Transverse colon (tissue), 4 donors: ENCODE measurements at places on chromosomes 5 and 9. TPM values are rescaled to one million over a fixed set of nuclear protein-coding genes. Genes with fewer than 3 reads are reported as not detected.
A peak's percentile ranks its signal among the peaks of the same experiment; 100 is the strongest.

GRCh38 chr5:3155717-3156116 lies 404.2 kb upstream of the IRX2 start:
- no peak for DNase-seq

GRCh38 chr9:124818431-124819281 lies 34.6 kb upstream of the WDR38 start:
- DNase-seq, result no peak

DNA sequence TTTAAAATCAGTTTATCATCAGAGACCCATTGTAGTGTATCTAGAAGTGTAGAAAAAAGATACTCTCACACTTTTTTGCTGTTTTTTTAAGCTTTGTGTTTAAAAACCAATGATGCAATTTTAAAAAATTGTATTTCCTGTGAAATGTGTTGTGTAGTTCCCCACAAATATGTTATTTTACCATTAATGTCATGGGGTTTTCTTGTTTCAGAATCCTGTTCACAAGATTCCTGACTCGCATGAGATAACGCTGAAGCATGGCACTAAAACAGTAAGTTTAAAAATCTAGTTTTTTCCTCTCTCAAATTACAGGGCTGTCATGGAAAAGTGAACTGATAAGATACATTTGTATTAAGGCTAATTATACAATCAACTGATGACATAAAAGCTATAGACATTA lies 58.6 kb downstream of the WDR70 start:
- DNase-seq, result no peak

GRCh38 chr5:53331463-53331862 lies 149.0 kb upstream of the FST start:
- DNase-seq, result no peak

DNA sequence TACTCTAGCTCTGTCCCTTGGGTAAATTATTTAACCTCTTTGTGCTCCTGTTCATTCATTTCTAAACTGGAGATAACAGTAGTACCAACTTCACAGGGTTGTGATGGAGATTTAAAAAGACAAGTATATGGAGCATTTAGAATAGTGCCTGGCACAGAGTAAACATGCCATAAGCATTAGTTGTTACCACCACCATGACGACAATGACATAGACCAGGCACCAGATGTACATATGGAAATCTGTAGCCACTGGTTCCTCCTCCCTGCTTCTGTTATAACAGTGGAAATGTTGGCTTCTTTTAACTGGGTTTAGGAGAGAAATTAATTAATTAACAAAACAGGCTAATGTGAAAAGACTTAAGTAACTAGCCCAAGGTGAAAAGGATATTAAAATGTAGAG lies 217.5 kb downstream of the DENND1A start:
- no peak for DNase-seq

DNA sequence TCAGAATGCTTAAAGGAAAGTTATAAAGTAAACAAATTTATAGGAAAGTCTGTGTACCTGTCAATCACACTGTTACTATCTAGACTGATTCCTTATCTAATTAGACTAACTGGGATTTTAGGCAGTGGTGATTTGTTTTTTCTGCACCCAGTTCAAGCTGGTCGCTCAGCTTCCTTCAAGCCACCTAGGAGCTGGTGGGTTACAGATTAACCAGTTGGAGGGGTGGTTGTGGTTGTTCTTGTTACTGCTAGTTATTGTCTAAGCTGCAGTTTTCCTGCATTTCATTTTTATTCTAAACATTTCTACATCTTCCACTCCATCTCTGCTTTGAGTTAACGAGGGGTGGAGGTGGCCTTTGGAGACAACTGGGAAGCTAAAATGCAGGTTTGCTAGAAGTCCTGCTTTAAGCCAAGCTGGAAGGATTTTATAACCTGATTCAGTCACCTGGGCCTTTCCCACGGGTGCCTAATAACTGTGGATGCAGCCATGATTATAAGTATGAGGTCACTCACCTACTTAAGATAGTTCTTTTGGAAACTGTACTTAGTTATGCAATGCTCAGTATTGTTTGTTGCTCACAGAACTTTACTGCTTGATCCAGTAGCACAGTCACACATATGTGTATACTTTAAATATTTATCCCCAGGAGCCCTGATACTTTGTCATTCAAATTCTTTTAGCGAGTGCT lies 303.9 kb upstream of the DAP start:
- DNase-seq, result no peak

DNA sequence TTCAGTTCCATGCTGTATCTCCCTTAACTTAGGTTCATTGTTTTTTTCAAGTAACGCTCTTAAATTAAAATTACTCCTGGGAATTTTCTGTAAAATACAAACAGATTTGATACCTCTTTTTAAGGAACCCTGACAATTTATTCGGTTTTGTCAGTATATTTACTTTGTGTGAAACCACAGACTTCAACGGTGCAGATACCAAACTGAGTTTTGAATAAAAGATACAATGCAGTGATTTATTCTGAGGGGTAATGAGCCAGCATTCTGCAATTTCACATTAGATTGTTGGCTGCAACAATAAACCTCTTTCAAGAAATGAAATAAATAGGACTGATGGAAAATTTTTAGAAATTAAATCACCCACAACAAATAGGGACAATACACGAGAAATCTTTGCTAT lies 308.6 kb upstream of the EDIL3 start:
- DNase-seq, result no peak

DNA sequence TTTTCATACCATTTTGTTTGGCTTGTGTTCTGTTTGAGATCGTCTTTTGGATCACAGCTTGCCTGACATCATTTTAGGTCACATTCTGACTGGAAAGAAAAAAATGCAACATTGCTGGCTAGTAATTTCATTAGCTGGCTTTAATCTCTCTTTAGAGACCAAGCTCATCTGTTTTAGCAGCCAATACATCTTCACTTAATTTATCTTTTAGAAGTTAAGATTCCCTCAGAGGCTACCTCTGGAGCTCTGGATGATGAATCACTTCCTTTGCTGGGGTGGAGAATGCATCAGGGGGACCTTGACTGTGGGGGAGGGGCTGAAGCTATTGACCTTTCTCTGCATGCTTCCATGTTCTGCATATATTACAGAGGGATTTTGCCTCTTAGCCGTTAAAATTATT lies 181.5 kb upstream of the OTULINL start:
- DNase-seq, result no peak

- no peak for DNase-seq
Measured at GRCh38 chr5:137264041-137264440, 235.1 kb downstream of the SPOCK1 start.

- DNase-seq, result no peak
Measured at GRCh38 chr5:59204114-59204897, 621.4 kb downstream of the RAB3C start.

DNA sequence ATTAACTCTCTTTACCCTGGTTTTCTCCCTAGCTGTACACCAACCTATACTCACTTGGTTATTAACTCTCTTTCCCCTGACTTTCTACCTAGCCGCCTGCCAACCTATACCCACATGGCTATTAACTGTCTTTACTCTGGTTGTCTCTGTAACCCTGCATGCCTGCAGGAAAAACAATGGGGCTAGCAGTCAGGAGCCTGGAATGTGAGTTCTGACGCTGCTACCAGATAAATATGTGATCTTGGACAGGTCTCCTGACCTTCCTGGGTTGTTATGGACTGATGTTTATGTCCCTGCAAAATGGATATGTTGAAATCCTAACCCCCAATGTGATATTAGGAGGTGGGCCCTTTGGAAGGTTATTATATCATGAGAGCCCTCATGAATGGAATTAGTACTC lies 119.2 kb downstream of the SMARCA2 start:
- DNase-seq, result no peak

- DNase-seq, result no peak
Measured at GRCh38 chr5:56638768-56639238, 176.5 kb upstream of the MAP3K1 start.

DNA sequence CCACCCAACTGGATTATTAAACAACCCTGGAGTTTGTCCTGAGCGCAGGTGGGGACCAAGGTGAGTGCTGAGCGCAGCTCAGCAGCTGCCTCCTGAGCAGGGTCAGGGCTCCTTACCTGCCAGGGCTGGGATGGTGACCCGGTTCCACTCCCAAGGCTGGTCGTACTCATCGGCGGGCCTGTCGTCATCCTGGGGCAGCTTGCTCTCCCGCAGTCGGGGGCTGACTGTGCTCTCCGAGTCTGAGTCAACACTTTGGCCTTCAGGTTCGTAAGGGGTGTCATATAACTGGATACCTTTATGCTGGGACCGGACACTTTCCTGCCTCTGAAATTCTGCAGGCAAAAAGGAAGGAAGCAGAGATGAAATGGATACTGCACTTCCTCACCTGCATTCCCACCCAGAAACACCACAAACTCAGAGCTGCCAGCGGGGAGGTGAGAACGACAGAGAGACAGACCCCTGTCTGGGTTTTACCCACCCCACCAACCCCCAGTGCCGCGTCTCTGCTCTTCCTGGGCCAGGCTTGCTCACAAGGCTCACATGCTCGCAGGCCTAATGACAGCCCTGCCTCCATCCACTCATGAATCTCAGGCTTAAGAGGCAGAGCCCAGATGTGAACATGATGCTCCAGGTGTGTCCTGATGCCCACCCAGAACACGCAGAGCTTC lies 70.7 kb upstream of the SLC25A51 start:
- DNase-seq, result no peak

GRCh38 chr9:126276056-126276728 lies 50.4 kb upstream of the MVB12B start:
- DNase-seq, result no peak

DNA sequence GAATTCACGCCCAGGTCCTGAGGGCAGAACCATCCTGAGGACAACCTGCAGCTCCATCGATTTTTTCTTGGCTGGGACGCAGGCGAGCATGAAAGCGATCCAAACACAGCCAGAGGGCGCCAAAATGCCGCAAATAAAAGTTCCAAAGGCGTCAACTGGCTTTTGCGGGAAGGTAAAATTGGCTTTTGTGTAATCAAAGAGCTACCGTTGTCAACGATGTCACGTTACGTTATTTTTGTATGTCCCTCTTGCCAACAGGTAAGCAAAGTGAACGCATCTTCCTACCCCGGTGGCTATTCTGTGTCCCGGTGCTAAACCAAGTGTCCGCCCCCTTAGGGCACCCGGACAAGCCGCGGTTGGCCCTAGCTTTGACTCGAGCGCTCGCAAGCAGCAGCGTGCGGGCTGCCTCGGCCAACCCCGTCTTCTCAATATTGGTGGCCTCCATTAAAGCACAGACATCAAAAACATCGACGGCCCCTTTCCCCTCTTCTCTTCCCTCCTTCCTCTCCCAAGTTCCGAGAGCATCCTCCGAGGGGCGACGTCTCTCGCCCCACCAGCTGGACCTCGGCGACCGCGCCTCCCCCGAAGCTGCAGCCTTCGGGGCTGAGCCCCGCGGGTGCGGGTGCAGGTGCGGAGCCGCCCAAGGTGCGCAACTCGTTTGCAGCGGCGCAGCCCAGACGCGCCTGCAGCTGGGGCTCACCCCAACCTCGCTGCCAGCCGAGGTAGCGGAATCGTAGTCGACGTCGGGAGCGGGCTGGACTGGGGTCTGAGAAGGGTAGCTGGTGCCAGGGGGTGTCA lies 1.1 kb upstream of the BASP1 start:
- peak; percentile 83 for DNase-seq

- no peak for DNase-seq
Measured at GRCh38 chr5:142508591-142508990, 177.3 kb downstream of the FGF1 start.

- peak; percentile 92 for DNase-seq
Measured at GRCh38 chr9:89604729-89605464, at the start of gene GADD45G. Gene GADD45G, plus strand, starts transcription at chr9:89605012. Its CDS starts 110 bp downstream, at chr9:89605122.

- DNase-seq, result no peak
Measured at GRCh38 chr9:19922476-19923118, 133.8 kb upstream of the SLC24A2 start.

- DNase-seq, result peak; percentile 66
Measured at GRCh38 chr9:34633851-34634550, 3.6 kb downstream of the SIGMAR1 start.

GRCh38 chr9:89491694-89492093 lies 6.2 kb downstream of the SEMA4D start:
- no peak for DNase-seq

- DNase-seq, result no peak
Measured at GRCh38 chr9:105444130-105444529, 3.7 kb upstream of the FSD1L start.

DNA sequence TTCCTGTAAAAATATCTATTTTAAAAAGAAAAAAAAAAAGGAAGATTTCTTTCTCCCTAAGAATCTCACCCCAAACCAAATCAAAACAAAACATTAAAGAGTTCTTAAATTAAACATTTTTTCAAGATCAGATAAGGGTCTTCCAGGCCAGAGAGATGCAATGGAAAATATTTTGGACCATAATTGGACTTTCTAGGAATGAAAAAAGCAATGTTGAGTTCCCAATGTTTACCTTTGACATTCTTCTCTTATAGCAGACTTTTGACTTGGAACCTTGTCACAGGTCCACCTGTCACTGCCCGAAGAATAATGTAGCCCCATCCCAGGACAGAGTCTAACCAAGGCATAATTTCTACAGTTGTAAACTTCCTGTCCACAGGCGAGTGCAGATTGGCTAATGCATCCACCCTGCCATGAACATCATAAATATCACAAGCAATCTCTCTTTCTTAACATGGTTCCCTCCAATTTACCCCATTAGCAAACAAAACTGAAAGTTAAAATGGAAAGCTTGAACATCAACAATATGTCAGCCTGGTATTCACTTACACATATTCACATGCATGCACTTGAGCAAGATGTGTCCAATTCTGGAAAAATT lies 121.7 kb upstream of the ZNF366 start:
- no peak for DNase-seq

- no peak for DNase-seq
Measured at GRCh38 chr9:88932766-88933165, 58.5 kb upstream of the S1PR3 start.

GRCh38 chr9:135461936-135462335 lies 17.6 kb upstream of the PPP1R26 start:
- no peak for DNase-seq

Gene ANXA2R
- 0.96 TPM for total RNA-seq

Gene ATG10
- not detected for total RNA-seq

Gene CTXN3
- not detected for total RNA-seq

Gene SLC36A2
- total RNA-seq, result not detected

Gene IL9
- total RNA-seq, result not detected

Gene CYLC2
- not detected for total RNA-seq

Gene C5orf58
- not detected for total RNA-seq

Gene PGM5
- 94.9 TPM for total RNA-seq

Gene TRIM7
- total RNA-seq, result 7.5 TPM

Gene OBP2B
- total RNA-seq, result not detected
